T-helper 1 cell (primary cell): ENCODE measurements at places on chromosomes 16 and 17.

- peak; percentile 8 for DNase-seq
Observed at GRCh38 chr17:9021158-9021991, at the start of gene NTN1. NTN1 (plus strand) TSS chr17:9021510; CDS start chr17:9022374, 864 bp downstream.

DNA sequence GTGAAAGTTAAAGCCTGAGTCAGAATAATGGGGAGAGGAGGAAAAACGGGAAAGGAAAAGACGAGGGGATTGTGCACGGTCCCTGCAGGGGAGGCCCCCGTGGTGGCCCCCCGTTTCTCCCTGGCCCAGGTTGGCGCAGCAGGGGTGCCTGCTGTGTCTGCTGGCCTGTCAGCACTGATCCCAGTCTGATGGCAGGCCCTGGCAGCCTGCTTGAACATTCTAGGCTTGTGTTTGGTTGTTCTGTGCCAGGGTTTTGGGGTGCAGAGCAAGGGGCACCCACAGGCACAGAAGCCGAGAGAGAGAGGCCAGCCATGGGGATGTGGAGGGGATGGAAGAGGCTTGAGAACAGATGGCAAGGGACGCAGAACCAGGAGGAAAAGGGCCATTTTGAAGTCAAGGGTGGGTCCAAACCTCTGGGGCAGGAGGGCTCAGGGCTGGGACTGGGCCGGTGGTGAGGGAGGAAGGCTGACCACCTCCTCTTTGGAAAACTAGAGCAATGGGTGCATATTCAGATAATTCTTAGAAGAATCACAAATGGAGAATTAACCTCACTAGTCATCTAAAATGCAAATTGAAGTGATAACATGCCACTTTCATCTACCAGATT lies 35.9 kb downstream of the TBX4 start:
- DNase-seq, result no peak

DNA sequence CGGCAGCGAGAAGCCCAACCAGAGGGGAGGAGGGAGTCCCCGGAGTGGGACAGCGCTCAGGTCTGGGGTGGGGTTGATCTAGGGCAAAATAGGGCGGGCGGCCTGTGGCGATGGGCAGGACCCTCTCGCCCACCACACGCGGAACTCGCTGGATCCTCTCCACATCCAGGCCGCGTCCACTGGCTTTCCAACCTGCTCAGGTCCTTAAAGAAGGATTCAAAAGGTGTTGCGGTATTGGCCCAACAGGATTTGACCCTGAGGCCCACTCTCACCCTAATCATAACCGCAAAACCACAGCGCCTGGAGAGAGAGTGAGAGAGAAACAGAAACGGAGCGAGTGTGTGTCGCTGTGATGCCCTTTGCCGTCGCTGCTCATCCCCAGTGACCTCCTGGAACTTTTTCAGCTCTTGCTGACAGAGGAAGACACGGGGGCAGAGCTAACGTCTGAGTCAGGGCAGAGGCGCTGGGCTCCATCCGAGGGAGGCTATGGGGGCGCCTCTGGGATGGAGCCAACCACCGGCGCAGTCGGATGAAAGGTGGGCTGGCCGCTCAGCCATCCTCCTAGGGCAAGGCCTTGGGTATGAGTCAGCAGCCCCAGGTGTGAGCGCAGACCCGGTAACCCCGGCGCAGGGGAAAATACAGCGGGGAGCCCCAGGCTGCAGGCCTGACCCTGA lies 16.7 kb upstream of the OR1F1 start:
- no peak for DNase-seq

DNA sequence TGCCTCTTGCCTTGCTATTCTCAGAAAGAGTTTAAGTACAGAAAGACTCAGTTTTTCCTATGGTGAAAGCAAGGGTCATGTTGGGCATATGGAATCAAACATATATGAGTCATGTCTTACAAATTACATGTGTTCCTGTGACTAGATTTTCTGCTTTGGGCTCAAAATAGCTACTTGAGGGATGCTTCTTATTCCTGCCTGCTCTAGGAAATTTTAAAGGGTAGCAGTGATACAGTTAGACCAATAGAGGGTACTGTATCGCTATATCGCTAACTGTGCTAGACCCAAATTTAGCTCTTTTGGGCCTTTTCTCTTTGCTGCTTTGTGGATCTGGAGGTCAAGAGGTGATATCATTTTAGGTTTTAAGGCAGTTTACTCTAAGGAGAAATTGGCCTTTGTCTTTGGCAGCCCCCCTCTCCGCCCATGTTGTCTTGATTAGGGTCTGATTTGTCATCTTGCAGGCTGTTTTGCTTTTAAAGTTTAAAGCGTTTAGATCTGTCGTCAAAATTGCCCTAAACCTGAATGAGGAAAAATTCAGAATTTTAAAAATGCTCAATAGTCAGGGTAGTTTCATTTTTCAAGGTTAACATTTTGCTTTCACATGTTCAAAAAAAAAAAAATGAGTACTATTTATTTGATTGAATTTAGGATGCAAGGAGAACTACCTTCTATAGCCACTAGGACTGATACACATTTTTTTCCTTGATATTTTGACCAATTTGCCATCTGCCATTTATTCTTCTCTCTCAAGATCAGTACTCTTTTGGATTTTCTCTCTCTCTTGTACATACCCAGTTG lies 8.8 kb downstream of the NFATC3 start:
- DNase-seq, result no peak

GRCh38 chr17:41619036-41619926 lies 5.1 kb downstream of the KRT17 start:
- no peak for DNase-seq

DNA sequence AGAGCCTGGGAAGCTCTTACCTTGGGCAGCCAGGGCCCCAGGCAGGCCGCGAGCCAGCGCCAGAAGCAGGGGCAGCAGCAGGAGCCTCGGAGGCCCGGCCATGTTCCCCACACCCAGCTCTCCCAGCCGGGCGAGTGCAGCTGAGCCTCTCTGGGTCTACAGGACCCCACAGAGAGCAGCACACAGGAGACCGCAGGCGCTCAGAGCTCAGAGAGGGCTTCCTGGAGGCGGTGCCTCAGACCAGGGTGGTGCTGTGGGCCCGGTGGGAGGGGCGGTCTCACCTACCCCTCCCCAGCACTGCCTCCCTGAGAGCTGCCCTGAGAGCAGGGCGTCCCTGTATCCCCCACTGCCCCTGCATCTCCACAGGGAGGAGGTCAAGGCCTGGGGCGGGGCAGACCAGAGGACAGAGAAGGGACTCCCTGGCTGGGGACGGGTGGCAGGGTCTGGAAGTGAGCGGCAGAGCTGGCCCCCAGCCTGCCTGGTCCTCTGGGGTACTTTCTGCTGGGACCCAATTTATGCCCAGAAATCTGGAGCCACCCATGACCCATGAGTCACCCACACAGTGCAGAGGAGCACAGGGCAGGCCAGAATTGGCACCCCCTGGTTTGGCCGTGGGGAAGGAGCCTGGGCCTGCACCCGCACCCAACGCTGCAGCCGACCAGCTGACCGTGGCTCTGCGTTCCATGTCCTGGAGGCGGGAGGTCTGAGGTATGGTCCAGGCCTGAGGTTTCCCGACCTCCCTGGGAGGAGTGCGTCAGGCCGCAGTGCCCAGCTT lies at the start of gene CD7:
TSS of gene CD7 (minus strand) at position 215 of the 775 bp plus-strand sequence. CDS start at position 102, 113 bp downstream.
- peak; percentile 39 for DNase-seq

- DNase-seq, result no peak
Observed at GRCh38 chr17:12719948-12720347, 54.3 kb downstream of the MYOCD start.

- no peak for DNase-seq
Observed at GRCh38 chr17:37700881-37701280, 44.0 kb downstream of the HNF1B start.

DNA sequence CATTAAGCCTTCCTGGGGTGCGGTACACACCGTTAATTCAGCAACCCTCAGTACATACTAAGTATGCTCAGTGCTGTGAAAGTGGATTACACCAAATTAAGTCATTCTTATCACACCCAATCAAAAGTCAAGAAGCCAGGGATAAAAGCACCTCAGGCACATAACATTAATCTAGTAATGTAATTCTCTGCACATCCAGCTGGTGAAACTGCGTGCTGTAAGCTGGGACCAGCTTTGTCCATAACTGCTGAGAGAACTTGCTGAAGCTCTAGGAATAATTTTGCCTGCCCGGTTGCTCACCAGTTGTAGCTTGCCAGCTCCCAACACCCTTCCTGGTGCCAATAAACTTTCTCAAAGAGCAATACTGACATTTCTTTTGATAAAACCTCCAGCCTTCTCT lies 44.9 kb downstream of the SLC47A1 start:
- no peak for DNase-seq

GRCh38 chr17:77810536-77810935 lies 148.0 kb upstream of the TNRC6C start:
- no peak for DNase-seq

DNA sequence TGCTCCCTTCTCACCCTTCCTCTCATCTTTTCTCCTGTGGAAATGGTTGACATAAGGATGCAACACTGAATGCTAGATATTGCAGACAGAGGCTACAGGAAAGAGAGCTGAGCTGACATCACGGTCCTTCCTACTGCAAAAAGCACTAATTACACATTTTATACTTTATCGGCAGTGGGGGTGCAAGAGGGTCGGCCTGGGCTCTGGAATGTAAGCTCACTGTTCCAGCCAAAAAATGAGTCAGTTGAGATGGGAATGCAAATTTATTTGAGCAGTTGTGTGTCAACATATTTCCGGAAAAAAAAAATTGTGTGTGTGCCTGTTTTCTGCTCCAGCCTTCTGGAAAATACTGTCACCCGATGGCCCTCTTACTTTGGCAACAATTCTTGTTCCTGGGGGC lies 14.1 kb upstream of the MRTFB start:
- DNase-seq, result no peak

GRCh38 chr17:69533481-69534234 lies 119.2 kb downstream of the MAP2K6 start:
- DNase-seq, result no peak
